ENCODE measurements at places on chromosomes 6 and 20. TPM values are rescaled to one million over a fixed set of nuclear protein-coding genes. Genes with fewer than 3 reads are reported as not detected.

The CLVS2 gene
- total RNA-seq = 56.1 TPM

The PDYN gene
- total RNA-seq = not detected

The KCNK5 gene
- total RNA-seq = 0.16 TPM

The STK38 gene
- total RNA-seq = 11.9 TPM

The SRSF12 gene
- total RNA-seq = 34.9 TPM

The SMOC2 gene
- total RNA-seq = 1.2 TPM

The ENPP1 gene
- total RNA-seq = 0.47 TPM

The PLA2G7 gene
- total RNA-seq = 4.1 TPM

The SLC52A3 gene
- total RNA-seq = not detected

The RPS6KA2 gene
- total RNA-seq = 18.4 TPM

The EYA4 gene
- 0.47 TPM for total RNA-seq

The KPNA5 gene
- 96.7 TPM for total RNA-seq

The CLPSL2 gene
- total RNA-seq = not detected

The TCF21 gene
- not detected for total RNA-seq

The FAXC gene
- total RNA-seq = 49.3 TPM

The AGER gene
- total RNA-seq = 0.78 TPM

The FILIP1 gene
- total RNA-seq = 4.5 TPM

The FAM50B gene
- total RNA-seq = 20.6 TPM

The CALHM5 gene
- total RNA-seq = 0.78 TPM

The KIAA1755 gene
- total RNA-seq = 0.94 TPM

The ASIP gene
- not detected for total RNA-seq

The OXT gene
- total RNA-seq = not detected

The XKR7 gene
- 12.6 TPM for total RNA-seq

The KIF25 gene
- total RNA-seq = not detected

The SGK2 gene
- total RNA-seq = not detected

The SERINC3 gene
- total RNA-seq = 93.3 TPM

The ANKRD66 gene
- total RNA-seq = 0.16 TPM

The PAK1IP1 gene
- 22.1 TPM for total RNA-seq

The PLCB4 gene
- total RNA-seq = 12.6 TPM

Measured in occipital lobe (tissue), 3 donors.